ENCODE measurements at places on chromosomes 2 and 18.

GRCh38 chr2:232892221-232892620 lies 22.2 kb downstream of the SNORC start:
- no peak for DNase-seq

DNA sequence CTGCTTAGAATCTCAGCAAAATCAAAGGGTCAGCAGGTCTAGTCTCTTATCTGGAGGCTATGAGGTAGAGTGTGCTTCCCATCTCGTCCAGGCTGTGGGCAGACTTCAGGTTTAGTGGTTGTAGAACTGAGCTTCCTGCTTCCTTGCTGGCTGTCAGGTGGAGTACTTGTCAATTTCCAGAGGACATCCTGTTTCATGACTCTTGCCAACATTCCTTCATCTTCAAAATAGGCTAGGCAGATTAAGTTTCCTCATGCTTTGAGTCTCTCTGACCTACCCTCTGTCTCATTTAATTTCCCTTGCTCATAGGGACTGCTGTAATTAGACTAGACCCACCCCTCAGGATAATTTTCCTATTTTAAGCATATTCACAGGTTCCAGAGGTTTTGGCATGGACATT lies 562.6 kb downstream of the SPAG16 start:
- DNase-seq = no peak

- no peak for DNase-seq
Measured at GRCh38 chr18:48773821-48774220, 176.9 kb downstream of the SMAD7 start.

DNA sequence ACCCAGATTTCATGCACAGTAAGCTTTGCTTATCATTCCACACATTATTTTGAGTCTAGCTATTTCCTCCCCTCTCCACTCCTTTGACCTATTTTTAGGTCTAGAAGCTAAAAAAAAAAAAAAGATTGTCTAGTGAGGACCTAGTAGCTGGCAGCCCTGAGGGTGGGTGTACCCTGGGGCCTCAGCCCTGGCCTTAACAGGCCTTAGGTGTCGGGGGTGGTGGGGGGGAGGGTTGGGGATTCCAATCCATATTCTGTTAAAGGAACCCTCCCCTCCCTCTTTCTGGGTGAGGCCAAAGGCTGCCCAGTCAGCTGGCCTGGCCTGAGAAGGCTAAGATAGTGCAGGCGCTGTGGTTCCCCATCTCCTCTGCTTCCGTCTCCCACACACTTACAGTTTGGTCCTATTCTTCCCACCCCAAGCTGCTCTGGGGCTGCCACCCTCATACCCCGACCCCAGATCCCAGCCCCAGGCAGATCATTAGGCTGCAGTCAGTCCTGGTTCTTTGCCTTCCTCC lies 65.5 kb upstream of the HK2 start:
- DNase-seq = no peak

DNA sequence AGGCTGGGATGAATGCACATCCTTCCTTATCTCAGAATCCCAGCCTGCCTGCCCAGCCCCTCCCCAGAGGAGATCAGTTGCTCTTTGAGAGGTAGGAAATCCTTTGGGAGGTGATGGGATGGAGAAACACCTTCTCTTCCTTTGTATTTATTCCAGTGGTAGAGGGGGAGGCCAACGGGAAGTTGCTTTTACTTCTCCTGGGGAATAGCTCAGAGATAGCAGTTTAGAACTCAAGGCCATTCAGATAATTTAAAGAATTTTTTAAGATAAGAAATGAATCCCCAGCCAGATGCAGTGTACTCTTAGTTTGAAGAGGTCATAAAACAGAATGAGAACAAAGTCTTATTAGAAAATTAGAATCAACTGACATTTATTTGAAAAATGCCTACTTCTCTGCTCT lies 67.4 kb upstream of the PPM1B start:
- DNase-seq = no peak

- peak; percentile 13 for DNase-seq
Measured at GRCh38 chr2:240465268-240465764, 29.9 kb downstream of the GPC1 start.

DNA sequence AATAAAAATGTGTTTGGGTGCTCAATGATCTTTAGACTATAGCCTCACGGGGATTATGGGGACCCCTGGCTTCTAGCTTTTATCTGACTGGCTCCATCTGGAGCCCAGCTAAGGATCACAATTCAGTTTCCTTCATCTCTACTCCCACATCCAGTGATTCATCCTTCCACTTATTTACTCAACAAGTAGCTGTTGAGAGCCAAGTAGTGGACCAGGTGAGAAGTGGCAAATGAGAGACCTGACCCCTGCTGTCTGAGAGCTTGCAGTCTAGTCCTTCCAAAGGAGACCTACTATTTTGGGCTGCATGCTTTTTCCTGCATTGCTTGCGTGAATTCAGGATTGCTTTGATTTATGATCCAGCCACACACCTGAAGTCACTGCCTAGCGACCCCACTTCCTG lies 10.7 kb upstream of the DSG3 start:
- DNase-seq = no peak

DNA sequence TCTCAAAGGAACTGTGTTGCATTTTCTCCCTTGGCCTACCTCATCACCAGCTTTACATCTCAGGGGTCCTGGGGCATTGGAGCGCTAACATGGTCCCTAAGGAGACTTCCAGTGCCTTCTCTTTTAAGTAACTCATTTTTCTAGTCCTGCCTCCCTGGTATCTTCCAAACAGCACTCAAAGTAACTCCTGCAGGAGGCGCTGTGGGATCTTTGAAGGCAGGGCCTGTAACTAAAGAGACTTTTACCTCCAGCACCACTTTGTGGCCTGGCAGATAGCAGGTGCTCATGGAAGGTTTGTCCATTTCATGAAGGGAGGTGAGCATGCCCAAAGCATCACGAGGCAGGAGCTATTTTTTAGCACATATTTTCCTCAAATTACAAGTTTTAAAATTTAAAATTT lies 411.0 kb upstream of the GYPC start:
- DNase-seq = no peak

DNA sequence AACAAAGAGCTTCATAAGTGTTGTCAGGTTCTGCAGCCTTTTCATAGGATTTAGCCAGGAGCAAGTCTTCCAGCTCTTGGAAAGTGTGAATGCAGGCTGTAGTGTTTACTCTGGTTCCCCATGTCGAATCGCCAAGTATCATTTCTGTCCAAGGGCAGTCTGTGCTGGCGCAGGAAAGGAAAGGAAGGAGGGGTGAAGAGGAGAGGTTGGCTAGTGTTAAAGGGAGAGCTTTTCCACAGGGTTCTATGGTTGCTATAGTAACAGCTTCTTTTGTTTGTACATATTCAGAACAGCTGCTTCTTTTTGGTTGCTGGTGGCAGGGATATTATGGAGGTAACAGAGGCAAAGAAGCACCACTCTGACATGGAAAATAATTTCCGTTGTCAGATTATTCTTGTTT lies 69.9 kb downstream of the KCNH7 start:
- DNase-seq = no peak

DNA sequence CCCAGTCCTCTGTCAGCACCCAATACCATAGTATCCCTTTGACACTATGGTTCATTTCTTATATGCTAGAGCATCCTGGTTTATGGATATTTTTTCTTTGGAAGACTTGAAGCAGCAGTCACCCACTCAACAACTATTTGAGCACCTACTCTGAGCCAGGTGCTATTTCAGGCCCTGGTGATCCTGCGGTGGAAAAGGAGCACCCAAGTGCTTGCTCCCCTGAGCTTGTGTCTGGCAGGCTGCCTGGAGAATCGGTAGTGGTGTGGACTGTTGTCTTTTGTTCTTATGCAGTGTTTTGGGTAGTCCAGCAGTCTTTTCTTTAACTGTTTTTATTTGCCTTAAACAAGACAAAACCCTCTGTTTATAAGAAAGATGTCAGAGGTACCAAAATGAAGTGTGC lies 28.9 kb downstream of the NCK2 start:
- DNase-seq = no peak

DNA sequence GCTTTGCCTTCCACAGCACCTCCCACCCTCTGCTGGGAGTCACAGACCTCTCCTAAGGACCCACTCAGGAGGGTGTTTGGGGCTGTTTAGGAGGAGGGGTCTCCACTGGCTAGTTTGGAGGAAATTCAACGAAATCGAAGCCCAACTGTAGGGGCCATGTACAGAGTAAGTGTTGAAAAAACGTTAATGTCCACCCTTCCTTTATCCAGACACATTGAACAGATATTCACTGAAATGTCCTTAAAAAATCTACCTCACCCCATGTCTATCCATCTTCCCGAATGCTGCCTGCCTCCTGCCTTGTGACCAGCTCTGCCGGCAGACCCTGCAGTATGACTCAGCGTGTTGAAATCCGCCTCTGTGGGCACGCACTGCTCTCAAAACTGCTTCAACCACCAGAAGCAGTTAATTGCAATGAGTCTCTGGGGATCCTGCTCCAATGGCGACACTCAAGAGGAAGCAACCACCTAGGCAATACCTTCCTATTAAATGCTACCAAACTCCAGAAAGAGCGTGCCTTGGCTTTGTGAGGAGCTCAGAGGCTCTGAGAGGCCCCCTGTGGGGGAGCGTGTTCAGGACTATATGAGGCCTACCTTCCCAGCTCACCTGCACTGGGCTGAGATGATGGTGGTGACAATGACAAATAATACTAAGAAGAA lies 61.4 kb upstream of the RTN4 start:
- no peak for DNase-seq

GRCh38 chr18:46068763-46069162 lies 3.3 kb downstream of the PSTPIP2 start:
- no peak for DNase-seq

DNA sequence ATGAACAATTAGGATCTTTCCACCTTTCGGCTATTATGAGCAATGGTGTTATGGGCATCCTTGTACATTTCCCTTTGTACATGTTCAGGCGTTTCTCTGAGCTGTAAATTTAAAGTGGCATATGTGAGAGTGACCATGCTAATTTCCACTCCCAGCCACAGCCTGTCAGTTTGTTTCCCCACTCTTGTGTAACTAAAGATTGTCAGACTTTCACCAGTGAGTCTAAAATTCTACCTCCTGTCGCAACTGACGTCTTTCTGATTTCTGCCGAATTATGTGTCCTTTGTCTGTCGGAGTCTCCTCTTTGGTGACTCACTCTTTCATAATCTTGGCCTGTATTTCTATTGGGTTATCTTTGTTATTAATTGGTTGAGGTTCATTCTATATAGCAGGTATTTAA lies 50.7 kb downstream of the TRAPPC12 start:
- no peak for DNase-seq

DNA sequence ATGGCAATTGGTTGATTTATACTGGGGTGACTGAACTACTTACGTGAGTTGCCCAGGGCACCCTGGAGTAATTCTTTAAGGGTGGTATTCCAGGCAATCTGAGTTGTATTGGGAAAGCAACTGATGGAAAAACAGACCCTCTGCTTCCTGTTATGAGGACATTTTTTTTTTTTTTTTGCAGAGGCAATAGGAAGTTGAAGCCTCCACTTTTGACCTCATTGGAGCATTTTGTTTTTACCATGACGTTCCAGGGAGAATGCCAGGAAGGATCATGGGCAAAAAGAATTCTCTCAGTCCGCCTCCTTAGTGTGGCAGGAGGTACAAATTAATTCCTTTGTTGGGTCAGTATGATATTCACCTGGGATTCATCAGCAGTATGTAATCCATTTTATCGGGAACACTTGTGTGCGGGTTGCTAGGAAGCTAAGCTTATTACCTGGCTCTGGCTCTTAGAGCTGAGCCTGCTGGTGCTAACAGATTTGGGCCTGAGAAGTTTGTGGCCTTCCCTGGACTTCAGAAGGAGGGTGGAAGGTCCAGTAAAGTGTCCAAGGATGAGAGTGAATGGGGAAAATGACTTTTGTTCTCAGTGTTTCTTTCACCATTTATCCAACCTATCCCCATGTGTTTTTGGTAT lies 272.9 kb upstream of the EPAS1 start:
- no peak for DNase-seq

- no peak for DNase-seq
Measured at GRCh38 chr2:26982102-26982742, 11.8 kb downstream of the MAPRE3 start.

- DNase-seq = no peak
Measured at GRCh38 chr2:203002054-203002821, 12.4 kb upstream of the NBEAL1 start.

DNA sequence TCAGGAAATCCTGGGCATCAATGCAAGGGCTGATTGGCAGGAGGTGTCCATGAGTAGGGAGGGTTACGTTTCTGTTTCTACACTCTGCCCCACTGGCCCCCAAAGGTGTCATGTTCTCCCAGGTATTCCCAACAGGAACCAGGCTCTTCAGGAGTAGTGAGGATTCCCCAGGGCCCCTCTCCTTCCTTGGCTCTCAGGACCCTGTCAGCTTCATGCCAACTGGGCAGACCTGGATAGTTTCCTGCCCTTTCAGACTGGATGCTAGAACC lies 480.6 kb upstream of the HS6ST1 start:
- no peak for DNase-seq

All from activated CD8-positive, alpha-beta memory T cell treated with anti-CD3 and anti-CD28 coated beads, Interleukin-2, amount 50 U/mL, for 4 hours (primary cell).